CD4-positive, CD25-positive, alpha-beta regulatory T cell (primary cell): ENCODE measurements at places on chromosomes 1 and 21.
A peak's percentile ranks its signal among the peaks of the same experiment; 100 is the strongest.

DNA sequence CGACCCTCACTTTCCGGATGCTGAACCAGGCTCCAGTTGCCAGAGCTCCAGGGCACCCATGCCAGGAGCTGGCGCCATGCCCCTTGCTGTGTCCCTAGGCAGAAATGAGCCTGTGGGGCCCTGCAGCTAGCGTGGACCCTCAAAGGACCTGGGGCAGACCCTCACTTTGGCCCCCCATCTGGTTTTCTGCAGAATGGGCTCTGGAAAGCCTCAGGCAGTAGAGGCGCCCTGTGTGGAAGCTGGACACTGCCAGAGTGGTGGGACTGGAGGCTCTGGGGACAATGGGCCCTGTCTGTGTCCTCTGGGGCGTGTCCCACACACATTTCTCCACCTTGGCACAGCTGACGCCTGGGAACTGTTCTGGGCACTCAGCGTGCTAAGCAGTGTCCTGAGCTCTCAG is 6.3 kb upstream of the AURKAIP1 start:
- no peak overlapping the region for H3K4me3 ChIP-seq
- peaks cover 6% of the 10 kb centered on the region for H3K36me3 ChIP-seq
- DNase-seq: no peak
- no peak overlapping the region for H3K27ac ChIP-seq

GRCh38 chr1:225554216-225554812 is 98.6 kb downstream of the ENAH start:
- peaks cover 2% of the 10 kb centered on the region for H3K27me3 ChIP-seq
- no peak overlapping the region for H3K27ac ChIP-seq
- no peaks in the 10 kb centered on the region for H3K36me3 ChIP-seq
- peak; percentile 31 for DNase-seq
- H3K4me3 ChIP-seq: no peak overlapping the region

- no peaks in the 10 kb centered on the region for H3K36me3 ChIP-seq
- H3K27ac ChIP-seq: no peak overlapping the region
- no peaks in the 10 kb centered on the region for H3K4me1 ChIP-seq
Observed at GRCh38 chr1:81330111-81330510, 470.6 kb upstream of the ADGRL2 start.

DNA sequence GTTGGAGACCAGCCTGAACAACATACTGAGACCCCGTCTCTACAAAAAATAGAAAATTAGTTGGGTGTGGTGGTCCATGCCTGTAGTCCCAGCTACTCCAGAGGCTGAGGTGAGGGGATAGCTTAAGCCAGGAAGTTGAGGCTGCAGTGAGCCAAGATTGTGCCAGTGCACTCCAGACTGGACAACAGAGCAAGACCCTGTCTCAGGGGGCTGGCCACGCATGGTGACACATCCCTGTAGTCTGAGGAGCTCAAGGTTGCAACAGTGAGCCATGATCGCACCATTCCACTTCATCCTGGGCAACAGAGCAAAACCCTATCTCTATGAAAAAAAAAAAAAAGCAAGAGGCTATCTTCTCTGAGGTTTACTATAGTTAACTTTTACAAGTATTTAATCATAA is 12.7 kb upstream of the UBE4B start:
- H3K4me1 ChIP-seq: no peaks in the 10 kb centered on the region
- H3K27ac ChIP-seq: no peak overlapping the region
- H3K27me3 ChIP-seq: no peaks in the 10 kb centered on the region
- no peak for DNase-seq
- H3K4me3 ChIP-seq: no peak overlapping the region

DNA sequence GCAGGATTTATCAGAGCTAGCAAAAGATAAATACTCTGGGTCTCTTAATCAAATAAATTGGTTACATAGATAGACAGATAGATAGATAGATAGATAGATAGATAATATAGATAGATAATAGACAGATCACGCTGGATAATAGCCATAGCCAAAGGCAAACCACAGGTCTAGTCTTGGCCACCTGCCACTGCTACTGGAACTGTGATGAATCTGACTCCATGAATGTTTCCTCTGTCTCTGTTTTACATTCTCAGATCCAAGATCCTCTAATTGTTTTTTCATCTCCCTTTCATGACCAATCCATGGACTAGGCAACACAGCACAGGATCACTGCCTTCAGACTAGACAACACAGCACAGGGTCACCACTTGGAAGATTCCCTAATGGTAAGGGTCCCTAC is 444.7 kb upstream of the NFIA start:
- no peak overlapping the region for H3K27ac ChIP-seq
- H3K36me3 ChIP-seq: no peaks in the 10 kb centered on the region
- no peaks in the 10 kb centered on the region for H3K27me3 ChIP-seq

DNA sequence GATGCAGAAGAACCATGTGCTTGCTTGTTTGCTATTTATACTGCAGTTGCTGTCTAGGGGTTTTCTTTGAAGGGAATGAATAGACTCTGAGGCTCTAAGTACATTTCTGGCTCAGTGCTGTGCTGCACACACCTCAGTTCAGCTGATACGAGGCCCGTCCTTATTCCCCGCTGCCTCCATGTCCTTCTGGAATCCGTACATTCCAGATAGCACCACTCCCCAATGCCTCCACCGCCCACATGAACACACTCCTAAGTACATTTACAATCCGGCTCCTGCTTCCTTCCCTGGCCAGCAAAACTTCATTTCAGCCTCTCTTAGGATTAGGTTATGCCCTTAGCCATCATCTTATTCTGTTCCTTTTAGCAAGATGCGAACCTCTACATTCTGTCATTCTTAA is 57.1 kb downstream of the KCNC4 start:
- H3K4me3 ChIP-seq: no peak overlapping the region
- no peaks in the 10 kb centered on the region for H3K4me1 ChIP-seq
- no peaks in the 10 kb centered on the region for H3K36me3 ChIP-seq

GRCh38 chr1:165639821-165640623 is 9.0 kb downstream of the MGST3 start:
- no peaks in the 10 kb centered on the region for H3K4me1 ChIP-seq
- no peak for DNase-seq
- peaks cover 4% of the 10 kb centered on the region for H3K36me3 ChIP-seq
- no peaks in the 10 kb centered on the region for H3K27me3 ChIP-seq

- H3K27ac ChIP-seq: no peak overlapping the region
- no peaks in the 10 kb centered on the region for H3K4me1 ChIP-seq
- no peak for DNase-seq
- no peaks in the 10 kb centered on the region for H3K36me3 ChIP-seq
- no peaks in the 10 kb centered on the region for H3K27me3 ChIP-seq
Observed at GRCh38 chr1:164583835-164584539, 25.0 kb downstream of the PBX1 start.

DNA sequence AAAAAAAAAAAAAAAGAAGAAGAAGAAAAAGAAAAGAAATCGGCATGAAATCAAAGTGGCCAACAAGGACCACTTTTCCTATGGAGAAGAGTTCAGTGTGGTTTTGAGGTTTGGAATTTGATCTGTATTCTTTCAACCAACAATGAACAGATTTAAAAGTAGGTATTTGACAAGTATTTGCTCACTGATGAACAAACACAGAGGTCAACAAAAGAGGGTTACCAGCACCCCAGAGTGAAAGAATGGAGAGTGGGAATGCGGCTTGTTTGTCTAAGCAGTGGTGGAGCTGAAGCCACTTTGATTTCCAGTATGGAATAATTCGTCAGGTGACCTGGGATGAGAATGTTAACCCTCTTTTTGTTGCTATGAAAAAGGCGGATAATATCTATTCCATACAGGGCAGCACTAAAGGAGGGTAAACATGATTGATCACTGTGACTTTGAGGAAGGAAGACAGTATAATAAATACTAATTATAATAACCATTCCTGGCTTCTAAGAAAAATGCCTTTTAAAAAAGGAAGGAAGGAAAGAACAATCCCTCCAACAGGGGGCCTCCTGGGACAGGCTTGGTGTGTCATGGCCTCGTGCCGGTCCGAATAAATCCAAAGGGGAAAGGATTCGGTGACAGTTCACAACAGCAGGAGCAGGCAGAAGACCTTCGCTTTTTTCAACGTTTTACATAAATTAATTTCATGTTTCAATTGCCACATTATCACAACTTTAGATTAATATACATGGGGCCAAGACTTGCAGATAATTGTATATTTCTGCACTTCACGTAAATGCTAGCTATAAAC is 37.2 kb upstream of the SIM2 start:
- H3K4me1 ChIP-seq: no peaks in the 10 kb centered on the region
- no peaks in the 10 kb centered on the region for H3K36me3 ChIP-seq
- no peak for DNase-seq
- H3K27me3 ChIP-seq: no peaks in the 10 kb centered on the region

DNA sequence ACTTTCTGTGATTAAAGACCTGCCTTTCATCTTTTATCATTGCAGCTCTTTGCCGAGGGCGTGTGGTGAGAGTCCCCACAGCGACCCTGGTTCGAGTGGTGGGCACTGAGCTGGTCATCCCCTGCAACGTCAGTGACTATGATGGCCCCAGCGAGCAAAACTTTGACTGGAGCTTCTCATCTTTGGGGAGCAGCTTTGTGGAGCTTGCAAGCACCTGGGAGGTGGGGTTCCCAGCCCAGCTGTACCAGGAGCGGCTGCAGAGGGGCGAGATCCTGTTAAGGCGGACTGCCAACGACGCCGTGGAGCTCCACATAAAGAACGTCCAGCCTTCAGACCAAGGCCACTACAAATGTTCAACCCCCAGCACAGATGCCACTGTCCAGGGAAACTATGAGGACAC is 32.0 kb downstream of the PTGFRN start:
- no peak overlapping the region for H3K4me3 ChIP-seq
- DNase-seq: no peak
- H3K27me3 ChIP-seq: no peaks in the 10 kb centered on the region
- H3K36me3 ChIP-seq: no peaks in the 10 kb centered on the region

- peaks cover 45% of the 10 kb centered on the region for H3K4me1 ChIP-seq
- H3K27ac ChIP-seq: peak overlapping the region; percentile 81
- DNase-seq: no peak
Observed at GRCh38 chr1:226737819-226738420, 1.2 kb downstream of the ITPKB start.

DNA sequence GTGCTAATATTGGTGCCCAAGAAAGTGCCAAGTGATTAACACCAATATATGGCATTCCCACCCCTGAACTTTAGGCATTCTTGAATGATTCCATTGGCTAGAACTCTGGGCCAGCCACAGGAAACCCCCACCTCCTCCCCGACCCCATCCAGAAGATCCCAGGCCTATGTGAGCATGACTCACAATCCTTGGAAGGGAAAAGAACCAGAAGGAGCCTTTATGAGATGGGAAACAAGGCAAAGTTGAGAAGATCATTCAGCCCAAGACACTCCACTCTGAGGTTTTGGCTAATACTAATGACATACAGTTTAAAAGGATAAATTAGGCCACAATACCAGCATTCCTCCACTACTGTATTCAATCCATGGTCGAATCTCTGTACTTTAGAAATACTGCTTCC is 21.8 kb downstream of the ELK4 start:
- no peak for DNase-seq
- H3K4me1 ChIP-seq: peaks cover 19% of the 10 kb centered on the region
- no peak overlapping the region for H3K27ac ChIP-seq
- peaks cover 46% of the 10 kb centered on the region for H3K36me3 ChIP-seq
- no peaks in the 10 kb centered on the region for H3K27me3 ChIP-seq

- no peak for DNase-seq
- peaks cover 10% of the 10 kb centered on the region for H3K4me1 ChIP-seq
- no peaks in the 10 kb centered on the region for H3K27me3 ChIP-seq
Observed at GRCh38 chr1:230186003-230186863, 119.2 kb downstream of the GALNT2 start.

GRCh38 chr1:160620942-160621632 is 25.8 kb downstream of the SLAMF1 start:
- no peak for DNase-seq
- peaks cover 58% of the 10 kb centered on the region for H3K4me1 ChIP-seq
- H3K27me3 ChIP-seq: no peaks in the 10 kb centered on the region
- peaks cover 51% of the 10 kb centered on the region for H3K36me3 ChIP-seq

- no peaks in the 10 kb centered on the region for H3K36me3 ChIP-seq
- peaks cover under 1% of the 10 kb centered on the region for H3K4me1 ChIP-seq
- no peak overlapping the region for H3K4me3 ChIP-seq
Observed at GRCh38 chr1:52558941-52559340, 6.0 kb upstream of the TUT4 start.

DNA sequence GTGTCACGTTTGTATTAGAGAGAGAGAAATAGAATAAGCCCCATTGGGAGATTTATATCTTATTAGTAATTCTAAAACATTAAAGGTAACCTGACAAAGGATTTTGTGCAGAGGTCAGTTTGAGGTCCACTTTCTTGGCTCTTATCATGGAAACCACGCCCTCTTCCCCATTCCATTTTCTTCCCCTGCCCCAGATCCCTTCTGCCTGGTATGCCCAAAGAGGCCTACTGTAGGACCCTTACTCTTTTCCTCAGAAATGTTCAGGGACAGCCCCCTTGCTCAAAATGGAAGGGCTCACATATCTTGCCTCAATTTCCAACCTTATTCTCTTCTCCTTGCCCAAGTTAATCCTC is 9.6 kb downstream of the CCDC185 start:
- no peak for DNase-seq
- no peak overlapping the region for H3K27ac ChIP-seq
- peaks cover 2% of the 10 kb centered on the region for H3K27me3 ChIP-seq

DNA sequence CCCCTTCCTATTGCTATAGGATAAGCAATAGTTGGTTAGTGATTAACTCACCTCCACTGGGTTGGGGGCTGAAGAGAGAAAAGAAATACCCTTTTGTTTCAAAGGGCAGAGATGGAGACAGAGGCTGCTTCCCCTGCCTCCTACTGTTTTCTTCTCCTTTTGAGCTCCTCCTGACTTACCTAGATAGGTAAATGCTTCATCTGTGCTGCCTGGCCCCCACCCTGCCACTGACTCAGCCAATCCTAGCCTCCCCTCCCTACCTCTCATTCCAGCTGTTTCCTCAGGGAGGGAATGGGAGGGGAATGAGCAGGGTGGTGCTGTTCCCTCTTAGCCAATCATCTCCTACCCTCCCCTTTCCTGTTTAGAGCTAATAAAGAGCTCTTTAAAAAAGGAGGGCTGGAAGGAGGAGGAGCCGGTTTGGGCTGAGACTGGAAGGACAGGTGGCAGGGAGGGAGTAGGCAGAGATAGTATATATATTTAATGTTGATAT is at the start of gene C1orf116:
Gene C1orf116, minus strand, starts transcription at position 229 of the 490 bp plus-strand sequence. CDS start 5,158 bp downstream, outside the sequence.
- H3K36me3 ChIP-seq: no peaks in the 10 kb centered on the region
- no peak within 1 kb of the TSS for H3K27ac ChIP-seq
- peaks cover 46% of the 10 kb centered on the region for H3K27me3 ChIP-seq
- no peaks in the 10 kb centered on the region for H3K4me1 ChIP-seq
- no peak within 1 kb of the TSS for H3K4me3 ChIP-seq
- DNase-seq: no peak

GRCh38 chr1:205321162-205321958 is at the start of gene NUAK2:
NUAK2 (minus strand) TSS chr1:205321745; CDS start chr1:205321628, 117 bp downstream.
- H3K27ac ChIP-seq: peak within 1 kb of the TSS; percentile 76
- peaks cover 3% of the 10 kb centered on the region for H3K36me3 ChIP-seq
- H3K27me3 ChIP-seq: no peaks in the 10 kb centered on the region
- DNase-seq: peak; percentile 77
- peak within 1 kb of the TSS; percentile 94 for H3K4me3 ChIP-seq

DNA sequence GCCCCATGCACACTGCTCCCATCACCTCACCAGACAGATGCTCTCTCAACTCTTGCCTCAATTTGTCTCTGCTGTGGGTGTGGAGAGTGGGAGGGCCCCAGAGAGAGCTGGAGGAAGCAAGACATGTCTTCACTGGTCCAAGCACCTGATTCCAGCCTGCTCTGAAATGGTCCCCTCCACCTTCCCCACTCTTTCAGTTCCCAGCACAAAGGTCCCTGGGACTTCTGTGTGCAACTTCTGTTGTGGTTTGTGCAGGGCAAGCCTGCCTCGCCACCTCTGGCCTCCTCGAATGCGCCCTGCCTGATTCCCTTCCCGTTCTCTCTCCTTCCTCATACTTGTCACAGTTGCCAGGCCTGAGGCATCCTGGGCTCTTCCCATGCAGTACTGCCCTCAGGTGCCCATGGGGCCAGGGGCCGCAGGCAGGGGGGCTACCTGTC is 119.3 kb downstream of the SYT2 start:
- H3K4me1 ChIP-seq: no peaks in the 10 kb centered on the region
- H3K27ac ChIP-seq: no peak overlapping the region
- no peak overlapping the region for H3K4me3 ChIP-seq
- H3K36me3 ChIP-seq: no peaks in the 10 kb centered on the region
